ENCODE measurements at places on chromosomes 16 and 17.

- no peak for DNase-seq
These were observed 1027.5 kb downstream of the CDH11 start for GRCh38 chr16:64094181-64094965.

DNA sequence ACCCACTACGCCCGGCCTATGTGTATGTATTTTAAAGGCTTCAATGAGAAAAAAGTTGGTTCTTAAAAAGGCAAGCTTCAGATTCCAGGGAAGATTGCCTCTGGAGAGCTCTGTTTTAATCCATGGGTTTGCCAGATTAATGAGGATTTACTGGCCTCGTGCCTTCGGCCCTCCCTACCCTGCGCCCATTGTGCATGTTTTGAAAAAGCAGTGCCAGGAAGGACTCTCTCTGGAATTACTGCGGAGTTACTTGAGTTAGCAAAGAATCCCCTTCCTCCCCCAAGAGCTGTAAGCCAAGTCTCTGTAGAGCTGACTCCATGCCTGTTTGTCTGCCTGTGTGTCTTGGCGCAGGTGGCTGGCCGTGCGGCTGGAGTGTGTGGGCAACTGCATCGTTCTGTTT, 98.9 kb downstream of the ABCC6 start:
- no peak for DNase-seq

DNA sequence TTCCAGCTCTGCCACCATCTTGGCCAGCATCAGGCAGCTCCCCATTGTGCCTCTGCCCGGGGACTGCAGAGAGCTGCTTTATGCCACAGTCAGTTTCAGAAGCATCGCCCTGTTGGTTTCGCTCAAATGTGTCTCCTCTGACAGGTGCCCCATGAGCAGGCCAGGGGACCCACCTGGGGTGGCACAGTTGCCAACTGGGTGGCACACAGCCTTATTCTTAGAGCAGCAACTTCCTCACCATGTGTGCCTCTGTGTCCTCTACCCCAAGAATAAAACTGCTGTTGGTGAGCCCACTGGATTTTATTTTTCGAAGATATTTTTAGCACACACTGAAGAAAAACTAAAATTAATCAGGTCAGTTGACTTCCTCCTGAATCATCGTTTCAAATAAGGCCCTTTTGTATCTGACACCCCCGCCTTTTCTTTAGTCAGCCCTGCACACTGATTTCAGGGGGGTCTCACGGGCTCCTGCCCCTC, 44.9 kb upstream of the CACNG5 start:
- no peak for DNase-seq

- no peak for DNase-seq
These were observed 10.6 kb downstream of the CALCOCO2 start for GRCh38 chr17:48841395-48841831.

DNA sequence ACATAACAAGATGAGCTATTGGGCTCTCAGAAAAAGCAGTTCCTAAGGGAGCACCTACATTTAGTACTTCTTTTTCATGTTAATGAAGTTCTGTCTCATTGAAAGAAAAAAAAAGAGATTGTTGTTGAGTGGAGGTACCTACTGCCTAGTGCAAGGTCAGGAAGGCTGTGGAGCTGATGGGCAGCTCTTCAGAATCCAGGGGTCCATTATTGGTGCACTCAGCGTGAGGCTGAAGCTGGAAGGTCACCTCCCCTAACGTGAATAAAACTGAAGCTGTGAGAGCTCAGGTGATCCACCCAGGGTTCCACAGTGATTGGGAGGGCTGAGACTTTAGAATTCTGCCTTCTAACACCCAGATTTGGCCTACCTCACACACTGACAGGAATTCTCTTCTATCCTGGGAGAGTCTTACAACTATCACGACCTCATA, 153.9 kb upstream of the TBX2 start:
- DNase-seq, result no peak

- no peak for DNase-seq
These were observed 23.6 kb downstream of the TANGO6 start for GRCh38 chr16:68866933-68867332.

DNA sequence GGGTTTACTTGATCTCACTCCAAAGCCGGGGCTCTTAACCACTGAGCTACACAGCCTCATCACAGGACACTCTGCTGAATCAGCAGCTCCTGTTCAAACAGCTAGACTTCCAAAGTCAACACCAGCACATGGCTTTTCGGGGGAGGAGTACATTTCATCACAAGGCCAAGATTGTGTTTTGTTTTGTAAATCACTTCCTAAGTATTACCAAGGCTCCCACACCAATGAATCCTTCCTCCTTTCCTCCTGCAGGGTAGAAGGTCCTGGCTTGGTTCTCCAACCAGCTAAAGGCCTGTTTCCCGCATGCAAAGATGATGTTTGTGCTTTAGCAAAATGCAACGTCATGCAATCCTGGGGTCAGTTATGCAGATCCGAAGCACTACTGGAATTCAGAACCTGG, 152.5 kb downstream of the XYLT1 start:
- DNase-seq, result no peak

- peak; percentile 90 for DNase-seq
These were observed 1.1 kb upstream of the KIFC3 start for GRCh38 chr16:57803134-57803990.

- no peak for DNase-seq
These were observed 84.8 kb upstream of the CPHXL start for GRCh38 chr16:75811020-75811634.

GRCh38 chr16:74999219-74999608, 390 bp downstream of the ZNRF1 start:
- DNase-seq, result peak; percentile 13

GRCh38 chr17:5794881-5795506, 210.7 kb upstream of the NLRP1 start:
- peak; percentile 52 for DNase-seq

DNA sequence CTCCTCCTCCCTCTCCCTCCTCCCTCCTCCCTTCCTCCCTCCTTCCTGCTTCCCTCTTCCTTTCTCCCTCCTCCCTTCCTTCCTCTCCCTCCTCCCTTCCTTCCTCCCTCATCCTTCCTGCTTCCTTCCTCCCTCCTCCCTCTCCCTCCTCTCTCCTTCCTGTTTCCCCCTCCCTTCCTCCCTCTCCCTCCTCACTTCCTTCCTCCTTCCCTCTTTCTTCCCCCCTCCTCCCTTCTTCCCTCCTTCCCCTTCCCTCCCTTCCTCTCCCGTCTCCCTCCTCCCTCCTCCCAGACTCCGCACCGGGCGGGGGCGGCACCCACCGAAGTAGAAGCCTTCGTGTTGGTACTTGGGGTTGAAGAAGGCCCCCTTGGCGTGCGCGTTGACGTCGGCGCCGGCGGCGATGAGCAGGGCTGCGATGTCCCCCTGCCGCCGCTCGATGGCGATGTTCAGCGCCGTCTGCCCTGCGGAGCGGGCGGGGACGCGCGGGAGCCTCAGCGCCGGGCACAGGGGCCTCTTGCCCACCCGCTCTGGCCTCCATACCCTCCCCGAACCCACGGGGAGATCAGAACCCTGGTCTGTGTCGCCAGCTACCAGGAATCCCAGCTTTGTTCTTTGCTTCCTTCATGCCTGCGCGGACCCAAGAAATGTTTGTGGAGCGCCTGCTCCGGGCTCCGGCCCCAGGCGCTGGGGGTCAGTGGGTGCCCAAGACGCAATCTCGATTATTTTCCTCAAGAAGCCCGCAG, 22.2 kb downstream of the TRPV3 start:
- peak; percentile 98 for DNase-seq

- DNase-seq, result no peak
These were observed 186.3 kb upstream of the NLRP1 start for GRCh38 chr17:5770441-5771270.

DNA sequence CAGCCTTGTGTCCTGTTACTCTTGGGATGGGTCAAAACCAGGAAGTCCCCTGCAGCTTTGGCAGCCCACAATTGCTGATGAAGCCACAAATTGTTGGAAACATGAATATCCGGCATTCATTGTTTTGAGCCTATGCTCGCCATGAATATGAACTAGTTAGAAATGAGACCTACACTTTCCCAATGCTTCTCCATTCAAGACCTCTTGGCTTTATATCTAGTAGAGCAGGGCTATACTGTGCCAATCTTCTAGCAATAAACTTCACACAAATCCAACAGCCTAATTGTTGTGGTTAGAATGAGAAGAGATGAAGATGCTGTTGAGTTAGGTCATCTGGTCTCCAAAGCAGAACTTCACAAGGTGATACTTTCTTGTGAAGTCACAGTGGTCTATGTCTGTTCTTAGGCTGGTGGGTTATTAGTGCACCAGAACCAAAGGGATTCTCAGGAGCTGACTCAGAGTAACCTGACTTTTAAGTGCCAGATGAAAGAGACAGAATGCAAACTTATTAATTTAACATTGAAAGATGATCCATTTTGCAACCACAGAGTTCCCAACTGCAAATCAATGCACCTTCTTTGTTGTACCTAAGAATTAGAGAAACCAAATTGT, 13.7 kb upstream of the KRT23 start:
- no peak for DNase-seq

- no peak for DNase-seq
These were observed 36.7 kb upstream of the NDRG4 start for GRCh38 chr16:58462997-58463941.

GRCh38 chr16:4200000-4200780, 41.7 kb downstream of the SRL start:
- no peak for DNase-seq

Measured in posterior cingulate gyrus (tissue), 11 donors.